ENCODE measurements at places on chromosomes 13 and 19. TPM values are rescaled to one million over a fixed set of nuclear protein-coding genes. Genes with fewer than 3 reads are reported as not detected.

- DNase-seq = peak; percentile 77
These were observed 1.7 kb upstream of the ELAVL3 start for GRCh38 chr19:11482384-11483050.

DNA sequence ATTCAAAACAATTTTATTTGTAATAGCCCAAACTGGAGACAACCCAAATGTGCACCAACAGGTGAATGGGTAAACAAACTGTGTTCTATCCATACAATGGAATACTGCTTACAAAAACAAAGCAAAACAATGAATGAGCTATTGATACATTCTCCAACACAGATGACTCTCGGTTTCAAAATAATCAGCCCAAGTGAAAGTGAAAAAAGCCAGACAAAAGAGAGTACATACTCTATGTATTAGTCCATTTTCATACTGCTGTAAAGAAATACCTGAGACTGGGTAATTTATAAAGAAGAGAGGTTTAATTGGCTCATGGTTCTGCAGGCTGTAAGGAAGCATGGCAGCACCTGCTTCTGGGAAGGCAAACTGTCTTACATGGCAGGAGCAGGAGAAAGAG, 65.2 kb upstream of the LRCH1 start:
- no peak for DNase-seq

DNA sequence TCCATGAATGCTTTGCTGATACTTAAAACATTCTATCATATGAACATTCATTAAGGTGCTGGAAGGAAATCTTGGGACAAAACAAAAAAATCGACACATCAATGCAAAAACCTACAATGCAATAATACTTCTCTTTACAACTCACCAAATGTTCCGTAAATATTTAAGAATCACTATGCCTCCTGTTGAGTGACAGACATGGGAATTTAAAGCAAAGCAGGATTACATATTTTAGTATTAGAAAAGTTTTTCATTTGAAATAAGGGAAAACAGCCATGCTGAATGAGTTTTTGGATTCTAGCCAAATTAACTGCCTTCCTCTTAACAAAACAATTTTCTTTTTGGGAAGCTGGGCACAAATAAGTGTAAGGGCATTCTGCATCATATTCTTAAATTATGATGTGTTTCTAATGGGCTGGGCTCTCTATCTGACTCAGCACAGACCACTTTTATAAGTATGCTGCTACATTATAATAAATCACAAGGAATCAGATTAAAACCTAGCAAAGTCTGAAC, 93.7 kb downstream of the RBM26 start:
- DNase-seq = no peak

GRCh38 chr19:13841086-13841961, 35.6 kb upstream of the NANOS3 start:
- no peak for DNase-seq

DNA sequence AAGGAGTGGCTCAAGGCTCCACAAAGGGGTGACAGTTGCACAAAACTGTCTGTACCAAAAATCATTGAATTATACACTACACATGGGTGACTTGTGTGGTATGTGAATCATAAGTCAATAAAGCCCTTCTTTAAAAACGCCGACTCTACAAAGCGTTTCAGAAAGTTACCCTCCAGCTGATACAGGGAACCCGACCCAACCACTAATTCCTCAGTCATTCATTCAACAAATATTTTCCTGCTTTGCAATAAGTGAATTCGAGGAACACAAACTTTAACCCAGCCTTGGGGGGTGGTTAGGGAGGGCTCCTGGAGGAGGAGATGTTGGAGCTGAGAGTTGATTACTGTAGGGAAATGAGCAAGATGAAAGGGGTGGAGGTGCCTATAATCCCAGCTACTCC, 32.0 kb downstream of the LTBP4 start:
- no peak for DNase-seq

DNA sequence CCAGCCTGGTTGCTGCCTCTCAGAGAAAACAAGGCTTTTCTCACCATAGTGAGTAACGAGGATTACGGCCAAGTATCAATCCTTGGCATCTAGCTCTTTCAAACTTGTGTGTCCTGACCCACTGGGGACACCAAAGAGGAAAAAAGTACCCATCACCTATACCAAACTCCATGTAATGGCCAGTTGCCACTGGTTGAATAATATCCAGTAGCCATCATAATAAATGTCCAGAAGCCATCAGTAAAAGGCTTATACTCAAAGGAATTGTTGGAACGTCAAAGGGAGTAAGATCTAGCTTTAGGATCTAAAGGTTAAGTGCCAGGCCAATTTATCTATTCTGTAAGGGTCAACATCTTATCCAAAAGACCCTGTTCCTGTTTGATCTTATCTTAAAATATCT, 91.1 kb downstream of the PTPRS start:
- DNase-seq = no peak

GRCh38 chr19:51712461-51713081, 11.2 kb downstream of the HAS1 start:
- DNase-seq = peak; percentile 48

- DNase-seq = no peak
These were observed 676.7 kb upstream of the SPRY2 start for GRCh38 chr13:81017513-81018152.

GRCh38 chr19:56118666-56119581, 2.2 kb downstream of the ZNF787 start:
- DNase-seq = no peak

GRCh38 chr13:46609052-46609451, 56.1 kb downstream of the LRCH1 start:
- DNase-seq = no peak

GRCh38 chr13:99661791-99662190, 160.5 kb downstream of the TM9SF2 start:
- DNase-seq = no peak

PDE4C gene
- total RNA-seq = 2.4 TPM

ERVV-1 gene
- not detected for total RNA-seq

FPR3 gene
- not detected for total RNA-seq

ARHGAP35 gene
- total RNA-seq = 84.8 TPM

GJB2 gene
- total RNA-seq = 4.6 TPM
